ENCODE measurements at places on chromosomes 7 and 10. TPM values are rescaled to one million over a fixed set of nuclear protein-coding genes. Genes with fewer than 3 reads are reported as not detected.
A peak's percentile ranks its signal among the peaks of the same experiment; 100 is the strongest.

- no peaks in the 10 kb centered on the region for H3K27me3 ChIP-seq
- H3K4me1 ChIP-seq: no peaks in the 10 kb centered on the region
- no peak overlapping the region for H3K27ac ChIP-seq
- H3K36me3 ChIP-seq: no peaks in the 10 kb centered on the region
- H3K4me3 ChIP-seq: no peak overlapping the region
These were observed 81.9 kb downstream of the SKAP2 start for GRCh38 chr7:26782501-26782900.

Gene FAM237B
- not detected for total RNA-seq

DNA sequence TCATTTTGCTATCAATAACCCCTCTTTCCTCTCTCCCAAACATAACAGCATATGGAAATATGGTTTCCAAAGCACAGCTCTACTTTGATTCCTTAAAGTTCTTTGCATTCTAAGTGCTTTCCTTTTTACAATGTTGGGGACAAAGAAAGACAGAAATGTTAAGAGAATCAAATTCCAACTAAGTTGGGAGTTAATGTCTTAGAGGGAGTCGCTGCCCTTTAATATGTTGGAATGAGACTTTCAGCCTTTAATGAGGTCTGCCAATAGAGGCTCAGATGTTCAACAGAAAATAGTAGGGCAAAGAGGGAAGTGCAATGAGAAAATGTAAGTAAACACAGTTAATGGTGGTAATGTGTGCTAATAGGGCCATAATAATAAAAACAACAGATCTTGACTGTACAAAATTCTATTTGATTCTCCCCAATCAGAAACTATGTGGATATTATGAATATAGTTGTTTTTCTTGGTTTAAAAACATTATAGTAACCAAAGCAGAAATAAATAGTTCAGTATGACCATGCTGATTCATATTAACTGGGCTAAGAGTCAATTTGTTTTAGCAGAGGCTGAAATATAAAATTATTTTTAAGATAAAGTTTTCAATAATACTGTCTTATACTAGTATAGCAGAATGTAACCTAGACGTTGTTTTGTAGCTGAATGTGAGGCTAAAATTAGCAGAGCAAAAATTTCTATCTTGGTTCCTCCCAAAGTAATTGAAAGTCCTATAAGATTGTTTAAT is 10.3 kb downstream of the HYCC1 start:
- H3K27me3 ChIP-seq: no peaks in the 10 kb centered on the region
- no peak overlapping the region for H3K4me3 ChIP-seq
- H3K36me3 ChIP-seq: no peaks in the 10 kb centered on the region

- peak overlapping the region; percentile 12 for H3K27ac ChIP-seq
- no peak for DNase-seq
- H3K4me3 ChIP-seq: peak overlapping the region; percentile 98
- H3K36me3 ChIP-seq: no peaks in the 10 kb centered on the region
- peaks cover 30% of the 10 kb centered on the region for H3K4me1 ChIP-seq
- no peaks in the 10 kb centered on the region for H3K27me3 ChIP-seq
These were observed 608 bp downstream of the ENTPD7 start for GRCh38 chr10:99659868-99660366.

GRCh38 chr10:123512901-123513775 is 153.0 kb upstream of the GPR26 start:
- no peak overlapping the region for H3K27ac ChIP-seq
- H3K36me3 ChIP-seq: no peaks in the 10 kb centered on the region
- H3K4me3 ChIP-seq: no peak overlapping the region
- no peaks in the 10 kb centered on the region for H3K4me1 ChIP-seq

DNA sequence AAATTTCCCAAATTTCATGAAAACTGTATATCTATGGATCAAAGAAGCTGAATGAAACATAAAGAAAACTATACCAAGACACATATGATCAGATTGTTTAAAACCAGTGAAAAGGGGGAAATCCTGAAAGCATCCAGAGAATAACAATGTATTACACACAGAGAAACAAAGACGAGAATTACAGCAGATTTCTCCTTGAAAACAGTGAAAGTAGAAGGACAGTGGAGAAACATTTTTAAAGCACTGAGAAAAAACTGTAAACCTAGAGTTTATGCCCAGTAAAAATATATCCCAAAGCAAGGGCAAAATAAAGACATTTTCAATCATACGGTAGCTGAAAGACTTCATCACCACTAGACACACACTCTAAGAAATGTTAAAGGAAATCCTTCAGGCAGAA is 121.0 kb downstream of the DPY19L1 start:
- H3K4me1 ChIP-seq: no peaks in the 10 kb centered on the region
- no peak overlapping the region for H3K27ac ChIP-seq
- H3K36me3 ChIP-seq: no peaks in the 10 kb centered on the region
- 0 out of 2 replicates have a peak, but pooled peaks cover 2% of the 10 kb centered on the region for H3K27me3 ChIP-seq
- no peak for DNase-seq
- H3K4me3 ChIP-seq: no peak overlapping the region

Gene HOXA5
- 0.63 TPM for total RNA-seq

DNA sequence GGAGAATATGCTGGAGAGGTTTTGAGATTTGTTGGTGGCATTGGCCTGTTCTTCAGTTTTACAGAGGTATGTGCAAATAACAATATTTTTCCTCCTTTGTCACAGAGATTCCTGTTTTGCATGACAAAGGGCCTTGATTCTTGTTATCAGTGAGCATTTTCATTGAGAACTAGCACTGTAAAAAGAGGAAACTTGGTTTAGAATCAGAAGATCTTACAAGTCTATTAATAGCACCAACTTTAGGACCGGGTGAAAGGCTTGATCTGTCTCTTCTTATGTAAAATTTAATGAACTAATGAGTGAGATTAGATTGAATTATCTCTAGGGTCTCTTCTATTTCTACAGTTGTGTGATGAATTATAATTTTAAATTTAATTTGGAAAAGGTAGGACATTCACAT is 25.5 kb downstream of the TSPAN13 start:
- no peak overlapping the region for H3K27ac ChIP-seq
- no peaks in the 10 kb centered on the region for H3K27me3 ChIP-seq
- DNase-seq: no peak
- peaks cover 12% of the 10 kb centered on the region for H3K4me1 ChIP-seq

Gene OPN4
- 0.23 TPM for total RNA-seq

DNA sequence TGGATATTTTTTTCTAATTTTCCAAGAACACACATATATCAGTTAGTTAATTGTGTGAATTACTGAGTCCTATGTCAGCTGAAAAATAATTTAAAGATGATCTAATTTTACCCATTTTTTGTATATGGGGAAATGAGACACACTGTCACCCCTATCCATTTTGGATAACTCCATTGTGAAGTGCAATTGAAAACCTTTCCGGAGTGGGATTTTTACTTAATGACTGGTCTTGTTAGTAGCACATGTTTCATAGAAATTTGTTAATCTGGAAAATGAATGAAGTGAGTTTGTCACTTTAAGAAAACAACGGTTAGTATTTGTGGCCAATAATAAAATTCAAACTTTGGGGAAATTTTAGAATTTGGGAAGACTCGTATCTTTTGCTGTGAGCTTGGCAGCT is 2.0 kb downstream of the GARS1 start:
- peak overlapping the region; percentile 83 for H3K27ac ChIP-seq
- DNase-seq: no peak
- peaks cover 22% of the 10 kb centered on the region for H3K4me1 ChIP-seq
- peak overlapping the region; percentile 77 for H3K4me3 ChIP-seq
- no peaks in the 10 kb centered on the region for H3K27me3 ChIP-seq
- H3K36me3 ChIP-seq: peaks cover 59% of the 10 kb centered on the region

DNA sequence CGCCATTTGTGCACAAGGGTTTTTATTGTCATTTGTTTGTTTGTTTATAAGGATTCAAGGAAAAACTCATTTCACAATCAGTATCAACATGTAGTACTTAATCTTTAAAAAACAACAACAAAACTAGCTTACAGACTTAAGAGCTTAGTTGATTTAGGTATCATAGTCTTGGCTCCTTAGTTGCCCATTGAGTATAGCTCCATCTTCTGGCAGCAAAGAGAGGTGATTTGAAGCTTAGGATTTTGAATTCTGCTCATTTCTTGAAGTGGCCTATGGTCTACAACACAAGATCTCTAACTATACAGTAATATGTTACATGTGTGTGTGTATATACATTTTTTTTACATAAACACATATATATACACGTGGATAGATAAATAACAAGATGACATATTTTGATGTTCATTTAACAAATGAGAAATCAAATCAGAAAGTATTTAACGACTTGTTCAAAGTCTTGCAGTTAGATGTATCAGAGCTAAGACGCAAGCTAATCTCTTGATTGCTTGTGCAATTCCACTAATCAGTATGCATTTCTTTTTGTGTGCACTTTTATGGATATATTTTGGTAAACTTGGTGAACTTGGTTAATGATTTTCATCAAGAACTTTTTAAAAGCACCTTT is 307.3 kb downstream of the CAMK1D start:
- no peaks in the 10 kb centered on the region for H3K36me3 ChIP-seq
- H3K4me1 ChIP-seq: no peaks in the 10 kb centered on the region
- no peak overlapping the region for H3K27ac ChIP-seq
- H3K27me3 ChIP-seq: no peaks in the 10 kb centered on the region
- no peak overlapping the region for H3K4me3 ChIP-seq

DNA sequence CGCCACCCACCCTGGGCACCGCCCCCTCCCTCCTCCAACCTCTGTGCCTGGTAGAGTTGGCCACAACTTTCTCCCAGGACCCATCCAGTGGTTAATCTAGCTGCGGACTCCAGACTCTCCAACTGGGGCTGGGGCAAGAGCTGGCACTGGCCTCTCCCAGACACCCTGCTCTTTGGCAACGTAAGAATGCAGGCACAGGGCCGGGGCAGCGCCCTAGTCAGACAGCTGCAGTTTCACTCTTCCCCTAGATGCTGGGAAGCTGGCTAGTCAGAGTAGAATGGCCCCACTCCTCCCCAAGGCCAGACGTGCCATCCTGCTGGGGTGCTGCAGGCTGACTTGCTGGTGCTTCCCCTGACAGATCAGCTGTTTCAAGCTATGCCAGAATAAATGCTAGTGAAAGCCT is 22.1 kb downstream of the HSPA12A start:
- H3K36me3 ChIP-seq: no peaks in the 10 kb centered on the region
- H3K27ac ChIP-seq: no peak overlapping the region
- H3K4me3 ChIP-seq: no peak overlapping the region
- H3K4me1 ChIP-seq: no peaks in the 10 kb centered on the region
- no peak for DNase-seq

Gene FBXO24
- 4.6 TPM for total RNA-seq

DNA sequence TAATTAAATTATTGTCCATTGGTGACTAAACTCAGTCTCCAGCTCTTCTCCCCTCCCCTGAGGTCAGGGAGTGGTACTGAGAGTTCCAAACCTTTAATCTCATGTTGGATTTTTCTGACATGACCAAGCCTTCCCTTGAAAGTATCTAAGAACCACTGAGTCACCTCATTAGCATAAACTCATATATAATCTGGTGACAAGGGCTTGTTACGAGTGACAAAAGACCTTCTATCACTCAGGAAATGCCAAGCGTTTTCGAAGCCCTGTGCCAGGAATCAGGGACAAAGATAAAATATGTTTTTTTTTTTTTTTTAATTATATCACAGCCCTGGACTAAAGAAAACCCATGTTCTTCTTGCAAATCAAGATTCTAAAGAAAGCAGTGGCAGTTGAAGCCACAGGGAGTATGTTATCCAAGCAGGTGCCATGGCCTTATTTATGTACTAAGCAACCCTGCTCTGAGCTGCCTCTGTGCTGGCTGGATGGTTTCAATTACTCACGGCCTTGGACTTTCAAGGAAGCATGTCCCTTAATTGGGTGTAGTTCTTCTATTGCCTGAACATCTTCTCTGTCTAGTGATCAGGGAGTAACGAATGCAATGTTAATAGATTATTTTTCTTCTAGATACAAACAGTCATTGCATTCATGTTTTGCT is 169.0 kb upstream of the PRKCQ start:
- DNase-seq: peak; percentile 91
- peak overlapping the region; percentile 86 for H3K27ac ChIP-seq
- H3K4me1 ChIP-seq: peaks cover 34% of the 10 kb centered on the region
- no peaks in the 10 kb centered on the region for H3K27me3 ChIP-seq
- no peaks in the 10 kb centered on the region for H3K36me3 ChIP-seq

- DNase-seq: no peak
- H3K36me3 ChIP-seq: no peaks in the 10 kb centered on the region
- H3K27ac ChIP-seq: no peak overlapping the region
These were observed 154.0 kb upstream of the MKI67 start for GRCh38 chr10:128280271-128280670.

- H3K4me3 ChIP-seq: no peak overlapping the region
- H3K27me3 ChIP-seq: no peaks in the 10 kb centered on the region
- peaks cover 14% of the 10 kb centered on the region for H3K4me1 ChIP-seq
- no peak for DNase-seq
- no peak overlapping the region for H3K27ac ChIP-seq
These were observed 9.7 kb upstream of the PPP1R35 start for GRCh38 chr7:100446040-100446439.

DNA sequence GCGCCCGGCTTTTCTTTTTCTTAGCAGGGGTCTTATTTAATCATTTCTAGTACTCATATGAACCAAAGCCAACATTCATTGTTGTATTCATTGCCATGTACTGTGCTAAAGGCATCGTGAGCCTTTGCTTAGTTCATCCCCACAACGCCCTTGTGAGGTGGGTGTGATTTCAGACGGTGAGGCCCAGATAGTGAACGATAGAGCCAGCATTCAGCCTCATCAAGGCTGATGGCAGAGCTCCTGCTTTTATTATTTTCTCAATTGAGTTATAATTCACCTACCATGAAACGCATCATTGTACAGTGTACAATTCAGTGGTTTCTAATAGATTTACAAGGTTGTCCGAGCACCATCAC is 50.1 kb downstream of the HK1 start:
- H3K36me3 ChIP-seq: peaks cover 17% of the 10 kb centered on the region
- no peak for DNase-seq
- no peaks in the 10 kb centered on the region for H3K27me3 ChIP-seq
- no peak overlapping the region for H3K4me3 ChIP-seq

Gene MALRD1
- not detected for total RNA-seq

DNA sequence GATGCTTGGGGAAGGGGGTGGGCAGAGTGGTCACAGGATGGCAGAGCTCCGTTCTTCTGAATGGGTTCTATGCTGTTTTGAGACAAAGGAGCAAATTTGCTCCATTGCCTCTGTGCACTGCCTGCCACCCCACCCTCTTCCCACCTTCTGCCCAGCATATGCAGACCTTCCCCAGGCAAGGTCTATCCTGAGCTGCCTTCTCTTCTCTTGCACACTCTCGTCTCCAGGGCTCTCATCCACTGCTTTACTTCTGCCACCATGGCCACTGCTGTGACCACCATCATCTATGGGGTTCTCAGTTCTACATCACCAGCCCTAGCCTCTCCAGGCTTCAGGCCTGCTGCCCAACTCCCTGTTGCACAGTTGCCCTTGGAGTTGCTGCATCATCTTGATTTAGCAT is 230.4 kb downstream of the TMEM178B start:
- DNase-seq: no peak
- no peak overlapping the region for H3K4me3 ChIP-seq
- peaks cover 34% of the 10 kb centered on the region for H3K27me3 ChIP-seq
- H3K36me3 ChIP-seq: no peaks in the 10 kb centered on the region
- H3K4me1 ChIP-seq: no peaks in the 10 kb centered on the region

Gene GGCT
- 151 TPM for total RNA-seq

- peaks cover 6% of the 10 kb centered on the region for H3K36me3 ChIP-seq
- no peak overlapping the region for H3K4me3 ChIP-seq
- H3K27me3 ChIP-seq: no peaks in the 10 kb centered on the region
- DNase-seq: no peak
- H3K27ac ChIP-seq: no peak overlapping the region
These were observed 77.5 kb downstream of the CDK13 start for GRCh38 chr7:40027545-40027944.

GRCh38 chr7:14776266-14776665 is 126.3 kb downstream of the DGKB start:
- no peaks in the 10 kb centered on the region for H3K4me1 ChIP-seq
- DNase-seq: no peak

- no peak overlapping the region for H3K27ac ChIP-seq
- H3K4me3 ChIP-seq: no peak overlapping the region
- H3K36me3 ChIP-seq: no peaks in the 10 kb centered on the region
- no peaks in the 10 kb centered on the region for H3K27me3 ChIP-seq
These were observed 513.3 kb downstream of the MDFIC start for GRCh38 chr7:115435178-115435577.

- H3K36me3 ChIP-seq: no peaks in the 10 kb centered on the region
These were observed 598.3 kb downstream of the INHBA start for GRCh38 chr7:41104631-41105030.

Data from PC-9 (cell line).